ENCODE measurements at places on chromosomes 13 and 19.

DNA sequence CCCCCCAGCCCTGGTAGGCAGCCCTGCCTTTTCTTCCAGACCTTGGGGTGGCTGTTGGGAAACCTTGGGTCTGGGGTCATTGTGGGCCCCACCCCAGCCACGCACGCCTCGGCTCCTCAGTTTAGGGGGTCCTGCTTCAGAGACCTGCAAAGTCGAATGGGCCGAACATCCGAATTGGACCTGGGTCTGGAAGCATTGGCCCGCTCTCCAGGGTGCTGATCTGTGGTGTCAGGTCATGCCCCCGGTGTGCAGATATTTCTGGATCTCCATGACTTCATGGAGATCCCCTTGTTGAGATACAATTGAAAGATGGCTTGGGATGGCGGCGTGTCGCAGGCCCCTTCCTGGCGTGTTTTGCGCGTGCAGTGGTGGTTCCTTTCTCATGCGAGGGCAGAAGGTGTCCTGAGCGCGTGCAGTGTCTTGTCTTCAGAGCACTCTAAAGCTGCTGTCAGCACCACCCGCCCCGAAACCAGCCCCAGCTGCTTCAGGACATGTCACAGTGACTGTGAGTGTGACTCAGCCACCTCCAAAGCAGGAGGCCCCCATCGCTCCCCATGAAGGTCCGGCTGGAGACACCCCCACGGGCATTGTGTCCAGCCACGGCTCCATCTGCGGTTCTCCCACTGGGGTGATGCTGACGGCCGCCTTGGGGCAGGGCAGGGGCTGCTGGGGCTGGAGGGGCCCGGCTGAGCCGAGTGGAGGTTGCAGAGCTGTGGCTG, 112.7 kb downstream of the KDM4B start:
- no peak for DNase-seq

GRCh38 chr13:99417201-99418102, 83.8 kb upstream of the TM9SF2 start:
- DNase-seq: no peak

GRCh38 chr19:30324982-30325381, 47.2 kb upstream of the ZNF536 start:
- DNase-seq: no peak

GRCh38 chr13:98406427-98406826, 170.5 kb downstream of the STK24 start:
- no peak for DNase-seq

DNA sequence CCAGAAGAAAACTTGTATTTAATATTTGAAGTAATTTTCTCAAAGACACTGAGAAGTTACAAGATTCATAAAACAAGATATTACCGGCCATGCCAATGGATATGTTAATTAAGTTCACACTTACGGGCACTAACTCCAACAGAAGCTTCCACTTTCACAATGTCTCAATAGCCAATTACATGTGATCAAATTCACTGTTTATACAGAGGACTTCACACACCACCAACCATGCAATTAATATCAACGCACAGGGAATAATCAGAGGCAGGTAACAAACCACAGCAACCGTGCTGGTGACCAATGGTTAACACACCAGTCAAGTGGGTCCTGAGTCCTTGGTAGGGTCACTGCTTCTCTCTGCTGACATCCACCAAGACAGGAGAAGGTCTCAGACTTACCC, 5.9 kb upstream of the ACOD1 start:
- no peak for DNase-seq

- no peak for DNase-seq
Observed at GRCh38 chr13:65719831-65720230, 1510.3 kb downstream of the PCDH9 start.

DNA sequence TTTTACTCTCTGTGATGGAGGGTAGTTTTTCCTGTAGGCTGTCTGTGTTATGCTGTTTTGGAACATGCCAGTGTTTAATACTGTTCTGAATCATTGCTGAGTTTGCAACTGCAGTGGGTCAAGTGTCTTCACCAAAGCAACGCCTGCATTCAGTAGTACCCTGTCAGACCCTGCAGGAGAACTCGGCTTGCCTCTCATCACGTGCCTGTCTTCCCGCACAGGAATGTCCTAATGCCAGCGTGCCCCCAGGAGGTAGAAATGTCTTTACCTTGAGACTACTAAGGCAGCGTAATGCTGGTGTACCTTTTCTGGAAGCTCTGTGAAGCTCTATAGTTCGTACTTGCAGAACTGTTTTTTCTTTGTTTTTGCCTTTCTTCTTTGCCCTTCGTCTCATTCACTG, 42.3 kb downstream of the POLR1D start:
- no peak for DNase-seq

DNA sequence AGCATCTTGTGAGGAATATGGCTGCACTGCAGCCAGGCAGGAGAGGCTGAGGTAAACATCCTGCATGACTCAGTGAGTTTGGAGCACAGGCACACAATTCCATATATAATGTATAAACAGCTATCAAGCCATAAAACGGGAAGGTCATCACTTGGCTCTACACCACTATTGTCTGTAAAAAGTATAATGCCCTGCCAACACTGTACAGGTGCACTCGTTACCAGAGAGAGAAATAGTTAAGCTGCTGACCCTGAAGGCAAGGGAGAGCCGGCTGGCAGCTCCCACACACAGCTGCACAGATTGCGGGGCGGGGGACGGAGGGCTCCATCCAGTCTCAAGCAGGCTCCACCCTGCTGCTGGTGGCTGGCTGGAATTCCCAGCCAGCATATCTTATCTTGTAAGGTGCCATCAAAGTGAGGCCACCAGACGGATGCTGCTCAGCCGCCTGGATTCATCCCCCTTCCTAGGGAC, 668.1 kb downstream of the SLITRK5 start:
- DNase-seq: no peak

DNA sequence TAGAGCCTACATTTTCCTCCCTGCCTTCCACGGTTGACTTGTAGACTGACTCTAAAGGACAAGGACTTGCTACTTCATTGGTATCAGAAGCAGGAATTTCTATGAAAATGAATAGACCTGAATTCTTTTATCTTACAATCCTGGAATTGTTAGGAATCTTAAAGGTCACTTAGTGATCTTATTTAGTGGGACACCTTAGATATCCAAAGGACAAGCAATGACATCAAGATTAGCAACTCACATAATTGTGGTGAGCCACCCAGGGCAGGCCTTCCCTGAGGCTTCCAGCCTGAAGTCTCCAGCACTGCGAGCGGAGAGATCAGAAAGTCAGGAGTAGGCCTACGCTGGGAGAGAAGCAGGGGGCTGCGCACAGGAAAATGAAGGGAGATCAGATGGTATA, 37.8 kb downstream of the KLF5 start:
- no peak for DNase-seq

GRCh38 chr13:77013853-77014542, 13.0 kb downstream of the FBXL3 start:
- DNase-seq: no peak

DNA sequence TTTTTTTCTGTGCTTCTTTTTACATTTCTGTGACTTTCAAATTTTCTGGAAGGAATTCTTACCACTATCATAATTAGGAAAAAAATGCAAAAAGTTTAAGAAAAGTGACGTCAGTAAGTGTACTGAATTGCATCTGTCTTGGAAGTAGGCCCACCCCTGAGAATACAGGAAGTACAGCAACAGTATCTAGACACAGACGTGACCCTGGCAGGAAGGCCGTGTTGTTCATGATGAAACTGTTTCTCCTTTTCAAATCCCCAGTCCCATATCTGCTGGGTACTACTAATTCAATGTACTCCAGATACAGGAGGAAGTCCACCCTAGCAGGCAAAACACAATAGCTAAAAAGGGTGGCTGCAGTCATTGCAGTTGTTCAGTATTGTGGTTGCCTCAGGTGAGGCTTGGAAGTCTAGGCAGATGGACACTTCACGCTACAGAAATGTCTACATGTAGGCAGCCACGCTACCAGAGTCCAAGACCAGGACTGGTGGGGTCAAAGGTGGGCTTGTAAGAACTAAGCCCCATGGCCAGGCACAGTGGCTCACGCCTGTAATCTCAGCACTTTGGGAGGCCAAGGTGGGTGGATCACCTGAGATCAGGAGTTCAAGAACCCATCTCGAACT, 49.6 kb upstream of the MED4 start:
- DNase-seq: no peak

DNA sequence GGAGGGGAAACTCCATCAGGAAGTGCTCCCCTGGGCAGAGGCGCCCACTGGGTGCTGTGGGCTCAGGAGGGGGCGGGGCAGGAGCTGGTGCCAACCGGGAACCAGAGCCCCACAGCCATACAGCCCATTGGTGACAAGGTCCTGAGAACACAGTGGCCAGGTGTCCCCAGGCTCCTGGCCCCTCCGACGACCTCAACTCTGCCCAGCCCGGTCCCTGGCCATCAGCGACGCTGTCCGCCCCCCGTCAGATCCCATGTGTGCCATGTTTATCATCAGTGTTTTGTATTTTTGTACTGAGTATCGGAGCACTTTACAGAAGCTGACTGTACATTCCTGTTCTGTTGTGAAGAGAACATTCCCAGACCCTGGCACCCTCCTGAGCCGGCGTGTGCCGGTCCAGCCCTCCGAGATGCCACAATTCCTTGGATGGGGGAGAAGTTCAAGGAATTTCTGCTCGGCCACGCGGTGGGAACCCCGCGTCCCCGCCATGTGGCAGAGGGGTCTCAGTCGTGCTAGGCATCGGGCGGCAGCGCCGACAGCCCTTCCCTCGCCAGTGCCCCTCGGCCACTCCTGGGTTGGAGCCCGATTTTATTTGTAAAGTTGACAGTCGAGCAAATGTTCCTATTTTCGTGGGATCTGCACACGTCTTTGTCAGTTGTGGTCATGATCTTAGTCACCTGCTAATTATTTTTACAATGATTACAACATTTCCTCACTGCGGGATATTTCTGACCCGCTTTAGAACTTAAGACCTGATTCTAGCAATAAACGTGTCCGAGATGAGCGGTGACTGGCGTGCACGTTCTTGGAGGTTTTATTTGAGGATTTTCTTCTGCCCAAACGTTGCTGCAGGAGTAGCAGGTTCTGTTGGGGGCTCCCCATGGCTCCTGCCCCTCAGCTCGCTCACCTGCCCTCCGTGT, 16.9 kb downstream of the PEX11G start:
- DNase-seq: no peak

GRCh38 chr13:26133851-26134250, 82.0 kb upstream of the SHISA2 start:
- DNase-seq: no peak

GRCh38 chr13:93689333-93689732, 462.7 kb downstream of the GPC6 start:
- DNase-seq: no peak

GRCh38 chr13:30145709-30146367, 161.5 kb downstream of the KATNAL1 start:
- no peak for DNase-seq

DNA sequence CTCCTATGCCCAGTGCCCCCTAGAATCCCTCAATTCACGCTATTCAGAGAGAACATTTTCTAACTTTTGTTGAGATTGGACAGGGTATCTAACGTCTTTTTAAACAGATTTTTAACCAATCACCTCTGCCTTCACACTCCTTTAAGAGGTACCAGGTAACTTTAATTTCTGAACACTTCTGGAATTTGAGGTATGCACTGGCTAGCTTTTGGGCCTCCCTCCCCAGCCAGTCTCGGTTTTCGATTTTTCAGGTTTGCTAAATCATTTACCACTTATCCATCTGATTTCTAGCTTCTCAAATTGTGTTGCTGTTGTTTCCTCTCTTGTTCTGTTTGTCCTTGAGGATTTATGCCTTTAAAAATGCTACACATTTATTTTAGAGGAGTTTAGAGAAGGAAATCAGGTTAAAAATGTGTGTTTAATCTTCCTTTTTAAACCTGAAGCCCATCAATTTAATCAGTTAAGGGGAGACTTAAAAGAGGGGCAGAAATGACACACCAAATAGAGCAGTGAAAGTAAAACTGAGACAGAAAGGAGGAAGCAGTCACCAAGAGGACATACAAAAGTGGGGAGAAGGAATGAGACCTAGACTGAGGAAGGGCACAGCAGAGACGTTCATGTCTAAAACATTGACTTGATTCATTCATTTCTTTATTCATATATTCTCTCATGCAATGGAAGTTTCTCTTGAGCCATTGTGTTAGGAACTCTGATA, 139.6 kb upstream of the HTR2A start:
- no peak for DNase-seq

GRCh38 chr19:10887616-10888367, 16.4 kb downstream of the CARM1 start:
- DNase-seq: no peak

DNA sequence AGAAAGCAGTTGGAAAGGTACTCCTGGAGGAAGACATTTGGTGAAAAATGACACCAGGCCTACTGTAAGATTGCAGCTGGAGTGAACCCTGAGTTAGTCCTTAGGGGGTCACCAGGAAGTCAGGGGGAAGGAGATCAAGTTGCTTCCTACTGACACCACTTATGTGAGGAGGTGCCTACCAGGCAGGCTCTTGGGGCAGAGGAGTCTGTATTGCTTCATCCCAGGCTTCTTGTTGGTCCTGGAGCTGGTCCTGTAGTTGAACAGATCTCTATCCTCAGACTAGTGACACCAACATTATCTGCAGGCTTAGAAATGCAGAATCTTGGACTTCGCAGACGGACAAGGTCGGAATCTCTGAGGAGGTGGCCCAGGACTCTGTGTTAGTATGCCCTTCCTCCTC, 116.0 kb upstream of the ARGLU1 start:
- DNase-seq: no peak

DNA sequence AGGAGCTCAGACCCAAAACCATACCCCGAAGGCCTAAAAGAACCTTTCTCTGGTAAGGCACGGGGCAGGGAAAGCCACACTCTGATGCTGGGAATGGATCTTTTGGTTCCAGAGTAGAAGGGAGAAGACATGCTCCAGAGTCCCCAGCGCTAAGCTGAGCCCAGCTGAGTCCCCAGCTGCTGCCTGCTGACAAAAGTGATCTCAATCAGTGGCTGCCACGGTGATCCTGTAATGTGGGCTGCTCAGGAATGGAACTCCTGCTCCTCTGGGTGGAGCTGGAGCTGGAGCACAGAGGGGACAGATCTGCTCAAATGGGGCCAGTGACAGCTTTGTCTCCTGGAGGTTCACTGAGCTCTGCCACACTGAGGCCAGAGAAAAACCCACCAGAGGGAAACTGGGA, 70.5 kb downstream of the MLLT1 start:
- no peak for DNase-seq

DNA sequence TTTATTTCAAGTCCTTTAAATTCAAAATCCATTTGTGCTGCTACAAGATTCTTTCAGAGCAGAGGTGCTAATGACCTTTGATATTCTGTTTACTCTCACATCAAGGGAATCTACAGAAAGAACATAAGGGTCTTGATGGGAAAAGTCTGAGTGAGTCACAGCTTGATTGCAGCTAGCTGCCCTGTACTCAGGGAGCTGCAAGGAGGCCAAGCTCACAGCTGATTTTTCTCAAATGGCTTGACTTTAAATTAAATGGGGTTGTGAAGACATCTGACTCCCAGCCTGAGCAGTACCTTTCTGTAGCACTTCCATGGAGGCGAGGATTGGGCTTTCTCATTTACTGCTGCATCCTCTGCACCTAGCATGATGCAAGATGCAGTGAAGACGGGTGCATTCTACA, 62.5 kb downstream of the RAP2A start:
- DNase-seq: no peak
